GM03348 (cell line): ENCODE measurements at places on chromosomes 1 and 21.

DNA sequence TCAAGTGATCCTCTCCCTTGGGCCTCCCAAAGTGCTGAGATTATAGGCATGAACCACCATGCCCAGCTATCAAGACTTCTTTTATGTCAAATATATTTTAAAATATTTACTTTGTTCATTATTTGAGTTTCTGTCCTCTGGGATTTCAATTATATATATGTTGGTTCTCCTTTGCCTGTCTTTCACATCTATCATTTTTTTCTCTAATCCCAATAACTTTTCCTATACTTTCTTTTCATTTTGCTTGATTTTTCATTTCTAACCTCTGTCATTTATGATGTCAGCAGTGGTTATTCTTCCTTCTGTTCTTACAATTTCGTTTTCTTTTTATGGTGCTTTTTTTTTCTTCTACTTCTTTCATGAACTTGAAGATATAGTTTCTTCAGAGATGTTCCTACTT lies 47.3 kb downstream of the SLC35F3 start:
- no peak for DNase-seq

DNA sequence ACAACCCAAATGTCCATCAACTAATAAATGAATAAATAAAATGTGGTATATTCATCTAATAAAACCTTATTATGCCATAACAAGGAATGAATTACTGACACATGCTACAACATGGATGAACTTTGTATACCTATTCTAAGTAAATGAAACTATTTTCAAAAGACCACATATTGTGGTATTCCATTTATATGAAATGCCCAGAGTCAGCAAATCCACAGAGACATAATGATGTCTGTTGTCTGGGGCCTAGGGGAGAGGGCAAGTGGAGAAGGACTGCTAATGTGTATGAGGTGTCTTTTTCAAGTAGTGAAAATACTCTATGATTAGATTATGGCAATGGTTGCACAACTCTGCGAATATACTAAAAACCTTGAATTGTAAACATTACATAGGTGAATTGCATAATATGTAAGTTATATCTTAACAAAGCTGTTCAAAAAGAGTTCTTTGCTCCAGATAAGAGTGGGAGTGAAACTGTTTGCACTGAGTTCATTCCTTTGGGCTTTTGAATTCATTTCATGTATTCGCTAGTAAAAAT lies 464.2 kb downstream of the NUF2 start:
- DNase-seq: no peak

DNA sequence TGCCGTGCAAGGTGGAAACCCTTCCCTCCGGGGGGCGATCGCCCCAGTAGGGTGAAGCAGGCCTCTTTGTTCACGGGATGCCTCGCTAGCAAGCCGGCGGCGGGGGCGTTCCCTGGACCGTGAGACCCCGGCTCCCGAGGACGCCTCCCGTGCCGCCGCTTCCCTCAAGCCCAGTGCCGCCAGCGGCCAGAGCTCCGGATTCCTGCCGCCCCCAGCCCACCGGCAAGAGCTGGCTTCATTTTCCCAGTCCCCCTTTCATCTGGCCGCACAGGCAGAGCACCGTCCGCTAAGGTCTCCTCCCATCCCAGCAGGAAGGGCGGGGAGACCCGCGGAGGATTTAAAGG lies 16.3 kb downstream of the IER5 start:
- no peak for DNase-seq

DNA sequence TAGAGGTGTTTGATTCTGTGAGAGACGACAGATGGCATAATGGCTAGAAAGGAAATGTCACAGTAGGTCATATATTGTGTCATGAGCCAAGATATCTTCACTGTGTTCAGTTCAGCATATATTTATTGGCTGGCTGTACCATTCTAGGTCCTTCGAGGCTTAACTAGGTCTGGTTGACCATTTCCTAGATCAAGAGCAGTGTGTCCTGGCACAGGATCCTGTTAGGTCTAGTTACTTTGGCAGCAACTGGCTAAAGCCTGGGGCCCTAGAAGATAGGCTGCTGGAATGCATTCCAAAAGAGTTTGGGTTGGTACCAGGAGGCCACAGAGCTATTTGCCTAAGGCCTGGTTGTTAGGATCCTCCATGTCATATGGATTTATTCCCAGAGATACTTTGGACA lies 20.9 kb downstream of the ZBTB40 start:
- peak; percentile 12 for DNase-seq

DNA sequence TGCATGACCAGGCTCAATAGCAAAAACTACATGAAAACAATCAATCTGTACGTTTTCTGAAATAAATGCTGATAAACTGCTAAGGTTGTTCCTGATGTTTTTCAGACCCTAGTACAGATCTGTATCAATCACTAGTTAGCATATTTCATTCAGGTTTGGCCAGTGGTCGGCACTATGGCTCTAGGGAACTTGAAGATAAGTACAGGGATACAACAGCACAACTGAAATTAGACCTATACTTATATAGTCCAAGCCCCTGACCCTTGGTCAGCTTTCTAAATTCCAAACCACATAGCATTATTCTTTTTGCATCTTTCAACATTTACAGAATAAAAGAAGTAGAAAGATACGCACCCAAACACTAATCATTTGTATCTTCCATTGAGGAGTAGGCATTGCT lies 142.7 kb downstream of the PLPPR4 start:
- DNase-seq: no peak
